ENCODE measurements at places on chromosomes 3 and 15. TPM values are rescaled to one million over a fixed set of nuclear protein-coding genes. Genes with fewer than 3 reads are reported as not detected.

The CDHR4 gene
- 0.17 TPM for total RNA-seq

The CHRNA3 gene
- total RNA-seq = 4.4 TPM

The KCNH8 gene
- total RNA-seq = 2.8 TPM

DNA sequence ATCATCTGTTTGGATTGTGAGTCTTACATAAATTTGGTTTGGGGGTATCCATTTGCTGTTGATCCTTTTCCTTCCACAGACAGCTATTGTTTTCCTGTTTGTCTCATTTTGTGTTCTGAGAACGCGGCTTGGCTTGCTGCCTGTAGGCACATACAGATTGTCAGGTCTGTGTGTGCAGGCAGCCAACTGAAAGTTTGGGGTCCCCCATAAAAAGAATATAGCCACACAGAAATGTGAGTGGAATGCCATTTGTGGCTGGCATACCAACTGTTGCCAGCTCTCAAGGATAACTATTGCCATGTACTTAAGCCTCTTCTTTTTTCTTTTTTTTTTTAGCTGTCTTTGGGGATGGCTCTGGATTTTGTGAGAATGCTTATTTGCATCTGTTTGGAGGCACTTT is 1308.0 kb downstream of the ROBO1 start:
- H3K36me3 ChIP-seq = peaks cover 27% of the 10 kb centered on the region
- peaks cover 12% of the 10 kb centered on the region for H3K4me1 ChIP-seq

The FGF12 gene
- 8.0 TPM for total RNA-seq

- H3K36me3 ChIP-seq = peaks cover 10% of the 10 kb centered on the region
- no peak overlapping the region for H3K4me3 ChIP-seq
- H3K27ac ChIP-seq = peak overlapping the region; percentile 53
- peaks cover 24% of the 10 kb centered on the region for H3K4me1 ChIP-seq
These were observed 103.1 kb downstream of the KLHL25 start for GRCh38 chr15:85691350-85692240.

The OTOL1 gene
- total RNA-seq = not detected

DNA sequence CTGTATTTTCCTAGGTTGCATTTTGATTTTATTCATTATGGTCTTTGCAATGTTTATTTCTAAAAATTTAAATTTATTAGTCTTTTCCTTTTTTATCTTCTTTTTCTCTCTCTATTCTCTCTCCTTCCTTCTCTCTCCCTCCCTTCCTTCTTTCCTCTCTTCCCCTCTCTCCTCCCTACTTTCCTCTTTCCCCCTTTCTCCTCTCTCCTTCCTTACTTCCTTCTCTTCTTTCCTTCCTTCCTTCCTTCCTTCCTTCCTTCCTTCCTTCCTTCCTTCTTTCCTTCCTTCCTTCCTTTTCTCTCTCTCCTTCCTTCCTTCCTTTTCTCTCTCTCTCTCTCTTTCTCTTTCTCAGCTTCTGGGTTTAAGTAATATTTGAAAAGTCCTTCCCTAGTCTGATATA is 72.8 kb upstream of the RASGRF1 start:
- H3K36me3 ChIP-seq = no peaks in the 10 kb centered on the region
- DNase-seq = no peak
- H3K27ac ChIP-seq = no peak overlapping the region

- H3K36me3 ChIP-seq = no peaks in the 10 kb centered on the region
- no peak overlapping the region for H3K27ac ChIP-seq
- peaks cover 12% of the 10 kb centered on the region for H3K4me1 ChIP-seq
These were observed 6.8 kb downstream of the LTK start for GRCh38 chr15:41506796-41507341.
